AG09309 (cell line): ENCODE measurements at places on chromosomes 2 and 18.

GRCh38 chr2:156192468-156192867 is 140.1 kb downstream of the NR4A2 start:
- DNase-seq, result no peak

GRCh38 chr2:97743913-97744312 is 30.5 kb downstream of the ZAP70 start:
- DNase-seq, result no peak

DNA sequence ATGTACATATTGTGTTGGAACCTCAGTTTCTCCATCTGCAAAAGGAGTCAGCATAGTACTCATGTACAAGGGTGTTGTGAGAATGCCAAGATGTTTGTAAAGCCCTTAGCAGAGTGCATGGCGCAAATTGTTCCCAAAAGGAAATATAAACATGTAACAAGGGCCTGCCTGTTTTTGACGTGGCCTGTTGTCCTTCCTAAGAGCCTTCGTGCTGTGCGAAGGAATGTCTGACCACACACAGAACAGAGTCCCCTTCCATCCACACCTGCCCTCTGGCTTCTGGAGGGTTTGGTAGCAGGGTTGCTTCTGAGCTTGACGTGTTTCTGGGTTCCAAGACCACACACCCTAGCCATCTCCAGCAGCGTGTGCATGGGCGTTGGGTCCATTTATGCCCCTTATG is 34.9 kb downstream of the CABLES1 start:
- no peak for DNase-seq

- DNase-seq, result no peak
These were observed 151.3 kb upstream of the PELI1 start for GRCh38 chr2:64295326-64296139.

DNA sequence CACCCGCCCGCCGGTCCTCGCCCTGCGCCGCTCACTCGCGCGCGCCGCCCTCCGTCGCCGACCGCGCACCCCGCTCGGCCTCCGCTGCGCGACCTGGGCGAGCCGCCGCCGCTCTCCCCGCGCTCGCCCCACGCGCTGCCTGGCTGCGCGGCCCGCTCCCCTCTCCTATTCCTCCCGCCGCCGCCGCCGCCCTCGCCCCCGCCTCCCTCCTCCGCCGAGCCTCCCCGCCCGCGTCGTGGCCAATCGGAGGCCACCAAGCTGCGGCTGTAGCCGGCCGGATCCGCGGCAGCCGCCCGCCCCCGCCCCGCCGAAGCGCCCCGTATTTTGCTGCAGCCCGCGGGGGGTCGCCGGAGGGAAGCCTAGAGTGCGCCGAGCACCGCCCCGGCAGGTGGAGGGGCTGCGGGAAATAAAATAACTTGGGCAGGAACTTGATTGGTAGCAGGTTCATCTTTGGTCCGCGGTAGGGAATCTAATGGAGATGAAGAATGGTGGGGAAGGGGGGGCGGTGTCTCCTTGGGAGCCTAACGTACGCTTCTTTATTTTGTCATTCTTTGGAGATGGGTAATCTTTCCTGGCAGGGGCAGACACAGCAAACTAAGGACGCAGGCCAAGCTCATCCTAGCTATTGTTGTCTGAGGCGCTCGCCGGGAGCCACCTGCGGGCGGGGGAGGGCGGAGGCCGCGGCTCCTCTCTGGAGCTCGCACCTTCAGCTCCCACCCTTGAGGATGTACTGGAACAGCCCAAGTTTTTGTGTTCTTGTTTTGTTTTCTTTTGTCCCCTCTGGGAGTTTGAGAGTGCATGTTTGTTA is 1.1 kb upstream of the CDH2 start:
- DNase-seq, result no peak

DNA sequence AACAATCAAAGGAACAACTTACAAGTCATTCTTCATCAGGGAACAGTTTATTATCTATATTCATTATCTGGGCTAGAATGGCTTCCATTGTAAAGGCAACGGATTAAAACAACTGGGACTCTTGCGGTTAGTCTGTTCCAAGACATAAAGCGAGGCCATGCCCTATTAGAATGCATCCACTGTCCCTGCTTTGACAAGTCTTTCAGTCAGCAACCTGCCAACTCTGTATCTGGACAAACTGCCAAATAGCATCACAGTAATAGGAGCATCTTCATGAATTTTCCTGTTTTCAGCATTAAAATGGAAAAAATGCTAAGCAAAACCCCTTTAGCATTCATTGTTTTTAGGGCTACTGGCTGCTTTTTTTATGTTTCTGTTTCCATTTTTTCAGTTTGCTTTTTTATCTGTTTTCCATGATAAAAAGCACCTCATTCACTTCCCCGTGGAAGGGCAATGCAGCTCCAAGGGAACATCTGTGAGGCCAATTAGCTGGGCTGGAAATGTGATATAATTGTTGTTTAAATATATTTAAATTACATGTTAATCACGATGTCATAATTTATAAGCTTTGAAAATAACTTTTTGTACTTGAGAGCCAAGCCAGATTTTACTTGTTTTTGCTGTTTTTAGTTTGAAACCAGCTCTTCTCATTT is 834.3 kb downstream of the CPS1 start:
- no peak for DNase-seq

DNA sequence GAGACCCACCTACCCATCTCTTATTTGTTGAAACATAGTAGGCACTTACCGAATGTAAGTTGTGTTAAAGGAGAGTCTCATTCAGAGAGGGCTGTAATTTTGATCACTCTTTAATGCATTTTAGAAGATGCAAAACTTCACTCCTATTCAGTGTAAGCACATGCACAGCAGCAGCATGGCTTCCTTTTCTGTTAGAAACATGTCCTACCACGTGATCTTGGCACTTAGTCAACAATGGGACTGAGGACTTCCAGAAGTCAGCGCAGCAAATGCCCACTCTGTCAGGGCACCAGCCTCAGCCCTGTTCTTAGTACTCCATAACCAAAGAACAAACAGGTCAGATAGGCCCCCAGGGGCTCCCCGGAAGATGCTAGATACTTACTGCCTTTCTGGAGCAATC is 456.5 kb downstream of the METTL4 start:
- no peak for DNase-seq

DNA sequence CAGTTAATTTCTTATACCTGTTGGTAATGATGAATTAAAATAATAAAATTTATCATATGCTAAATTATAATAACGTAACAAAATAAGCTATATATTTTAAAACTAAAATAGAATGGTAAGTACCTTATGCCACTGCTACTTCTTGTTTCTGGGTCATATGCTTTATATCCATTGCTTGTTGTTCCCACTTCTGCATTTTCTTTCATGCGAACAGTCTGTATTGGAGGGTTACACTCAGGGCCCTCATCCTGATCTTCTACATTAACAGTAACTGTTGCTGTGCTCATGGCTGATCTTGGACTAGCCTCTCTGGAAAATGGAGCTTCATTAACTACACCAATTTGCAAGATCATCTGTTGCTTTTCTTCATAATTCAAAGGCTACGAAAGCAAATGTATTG is 22.2 kb downstream of the DSC2 start:
- no peak for DNase-seq

GRCh38 chr18:23134780-23135549 is at the start of gene CABLES1:
TSS of gene CABLES1 (plus strand) at chr18:23135485. CDS start at chr18:23135763, 278 bp downstream.
- no peak for DNase-seq

DNA sequence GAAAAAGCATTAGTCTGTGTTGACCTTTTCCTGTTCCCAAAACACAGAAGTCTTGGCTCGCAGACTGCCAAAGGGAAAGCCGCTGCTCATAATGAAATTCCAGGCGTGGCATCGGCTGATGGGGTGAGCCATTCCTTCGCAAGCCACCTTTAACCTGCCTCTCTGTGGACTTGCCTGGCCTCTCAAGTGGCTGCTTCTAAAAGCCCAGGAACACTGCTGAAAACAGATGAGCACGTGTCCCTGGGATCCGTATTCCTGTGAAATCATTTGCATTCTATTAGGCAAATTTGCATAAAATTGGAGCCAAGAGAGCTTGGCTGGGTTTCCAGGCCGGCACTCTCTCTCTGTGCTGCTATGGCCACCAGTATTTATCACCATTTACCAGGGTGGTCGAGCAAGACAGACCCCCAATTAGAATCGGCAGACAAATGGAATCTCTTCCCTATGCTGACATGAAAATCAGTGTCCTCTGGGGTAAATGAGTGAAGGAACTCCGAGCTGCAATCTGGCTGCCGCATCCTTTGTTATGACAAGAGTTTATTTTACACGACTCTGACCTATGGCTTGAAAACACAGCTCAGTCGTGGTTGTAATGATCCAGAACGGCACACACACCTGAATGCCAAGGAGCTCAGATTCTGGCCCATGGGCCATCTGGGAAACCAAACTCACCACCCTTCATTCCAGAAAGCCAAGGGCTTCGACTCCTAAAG is 21.7 kb downstream of the BCL2 start:
- no peak for DNase-seq

DNA sequence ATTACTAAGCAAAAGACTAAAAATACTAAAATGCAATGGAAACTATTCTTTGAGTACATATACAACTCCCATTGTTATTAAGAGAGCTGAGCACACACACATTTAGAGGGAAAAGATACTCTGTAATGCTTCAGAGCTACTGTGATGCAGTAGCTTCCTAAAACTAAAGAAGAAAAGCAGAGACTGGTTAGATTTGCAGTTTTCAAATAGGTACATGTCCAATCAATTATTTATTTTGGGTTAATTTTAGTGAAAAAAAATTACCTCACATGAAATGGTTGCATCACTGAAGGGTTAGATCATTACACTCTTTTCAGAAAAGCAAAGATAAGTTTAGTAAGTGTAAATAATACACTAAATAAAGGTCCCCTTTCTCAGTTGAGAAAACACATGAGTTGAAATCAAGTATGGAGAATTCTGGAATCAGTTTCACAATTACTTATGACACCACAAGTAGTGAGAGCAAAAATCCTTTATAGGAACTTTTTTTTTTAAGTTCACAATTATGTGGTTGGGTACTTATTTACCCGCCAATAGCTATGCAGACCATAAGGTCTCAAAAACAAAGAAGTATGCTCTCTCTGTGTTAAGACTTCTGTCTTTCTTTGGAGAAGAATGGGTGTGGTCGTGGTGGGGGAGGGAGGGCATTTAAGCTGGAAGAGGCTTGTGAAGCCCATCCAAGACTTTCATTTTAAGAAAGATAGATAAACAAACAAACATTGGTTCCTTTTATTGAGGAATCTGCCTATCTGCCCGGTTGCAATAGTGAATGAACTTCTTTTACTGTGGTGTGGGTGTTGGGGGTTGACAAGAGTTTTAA is 25.3 kb upstream of the SERTAD2 start:
- no peak for DNase-seq

GRCh38 chr18:63286926-63287325 is 32.6 kb downstream of the BCL2 start:
- DNase-seq, result no peak

- DNase-seq, result no peak
These were observed 71.1 kb downstream of the ANKRD44 start for GRCh38 chr2:197239434-197239833.

DNA sequence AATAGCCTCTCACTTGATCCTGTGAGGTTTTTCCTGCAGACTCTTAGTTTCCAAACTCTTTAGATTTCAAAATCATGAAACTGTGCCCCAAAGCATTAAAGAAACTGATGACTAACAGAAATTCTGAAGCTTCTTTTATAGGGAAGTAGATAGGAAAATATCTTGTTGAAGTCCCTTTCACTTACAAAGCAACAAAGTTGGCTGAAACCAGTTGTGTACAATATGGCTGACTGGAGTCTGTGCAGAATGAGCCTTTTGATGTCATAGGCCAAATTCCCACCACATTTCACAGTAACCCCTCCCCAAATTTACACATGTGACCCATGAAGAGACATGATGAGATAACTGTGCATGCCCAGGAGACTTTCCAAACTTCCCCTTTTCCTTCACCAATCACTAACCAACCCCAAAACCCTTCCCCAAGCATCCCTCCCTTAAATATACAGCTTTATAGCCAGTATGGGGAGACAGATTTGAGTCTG is 61.7 kb upstream of the NCK2 start:
- DNase-seq, result no peak

GRCh38 chr2:138298900-138299299 is 202.7 kb upstream of the SPOPL start:
- no peak for DNase-seq

GRCh38 chr18:12593866-12594265 is 64.0 kb downstream of the SPIRE1 start:
- peak; percentile 13 for DNase-seq

GRCh38 chr2:72116081-72116533 is 31.6 kb downstream of the CYP26B1 start:
- DNase-seq, result no peak

- no peak for DNase-seq
These were observed 49.2 kb downstream of the CLASP1 start for GRCh38 chr2:121599963-121600651.

- no peak for DNase-seq
These were observed 208.3 kb downstream of the AGPS start for GRCh38 chr2:177600917-177601316.

DNA sequence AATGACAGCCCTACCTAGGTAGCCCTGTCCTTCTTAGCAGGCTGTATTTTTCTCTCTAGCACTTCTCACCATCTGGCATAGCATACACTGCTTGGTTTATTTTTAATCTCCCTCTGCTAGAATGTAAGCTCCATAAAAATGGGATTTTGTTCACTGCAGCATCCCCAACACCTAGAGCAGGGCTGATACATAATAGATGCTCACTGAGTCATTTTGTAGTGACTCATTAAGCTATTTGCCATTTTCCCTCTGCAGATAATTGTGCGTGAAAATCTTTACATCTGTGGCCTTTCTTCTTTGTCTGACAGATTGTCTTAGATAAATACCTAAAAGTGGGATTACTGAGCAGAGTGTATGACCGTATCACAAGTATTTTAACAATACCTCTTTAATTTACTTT is 82.5 kb downstream of the CERS6 start:
- no peak for DNase-seq

- no peak for DNase-seq
These were observed 168.0 kb downstream of the SPP2 start for GRCh38 chr2:234218266-234219045.

GRCh38 chr2:80147690-80148089 is 156.9 kb downstream of the LRRTM1 start:
- no peak for DNase-seq

- no peak for DNase-seq
These were observed 292.5 kb downstream of the MTX2 start for GRCh38 chr2:176561706-176562105.
